Right hindlimb (tissue), 1 donor: ENCODE measurements at places on chromosomes 2 and 18.

- DNase-seq, result no peak
Observed at GRCh38 chr2:146131785-146132184, 1611.9 kb upstream of the ZEB2 start.

DNA sequence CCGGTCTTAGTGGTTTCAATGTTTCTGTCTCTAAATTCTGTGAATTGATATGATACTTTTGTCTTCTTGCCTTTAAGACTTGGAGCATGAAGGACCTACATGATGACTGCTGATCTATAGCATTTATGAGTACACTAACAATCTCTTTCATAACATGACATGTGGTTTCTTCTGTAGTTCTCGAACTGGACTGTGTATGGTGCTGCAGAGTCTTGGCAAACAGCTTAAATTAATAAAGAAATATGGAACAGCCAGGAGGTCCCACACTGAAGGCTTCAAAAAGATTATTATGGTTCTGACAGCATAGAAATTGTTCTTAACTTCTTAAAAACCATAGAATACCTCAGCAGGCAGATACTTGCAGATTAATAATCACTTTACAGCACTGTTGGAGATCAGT lies 145.0 kb downstream of the DCC start:
- no peak for DNase-seq

DNA sequence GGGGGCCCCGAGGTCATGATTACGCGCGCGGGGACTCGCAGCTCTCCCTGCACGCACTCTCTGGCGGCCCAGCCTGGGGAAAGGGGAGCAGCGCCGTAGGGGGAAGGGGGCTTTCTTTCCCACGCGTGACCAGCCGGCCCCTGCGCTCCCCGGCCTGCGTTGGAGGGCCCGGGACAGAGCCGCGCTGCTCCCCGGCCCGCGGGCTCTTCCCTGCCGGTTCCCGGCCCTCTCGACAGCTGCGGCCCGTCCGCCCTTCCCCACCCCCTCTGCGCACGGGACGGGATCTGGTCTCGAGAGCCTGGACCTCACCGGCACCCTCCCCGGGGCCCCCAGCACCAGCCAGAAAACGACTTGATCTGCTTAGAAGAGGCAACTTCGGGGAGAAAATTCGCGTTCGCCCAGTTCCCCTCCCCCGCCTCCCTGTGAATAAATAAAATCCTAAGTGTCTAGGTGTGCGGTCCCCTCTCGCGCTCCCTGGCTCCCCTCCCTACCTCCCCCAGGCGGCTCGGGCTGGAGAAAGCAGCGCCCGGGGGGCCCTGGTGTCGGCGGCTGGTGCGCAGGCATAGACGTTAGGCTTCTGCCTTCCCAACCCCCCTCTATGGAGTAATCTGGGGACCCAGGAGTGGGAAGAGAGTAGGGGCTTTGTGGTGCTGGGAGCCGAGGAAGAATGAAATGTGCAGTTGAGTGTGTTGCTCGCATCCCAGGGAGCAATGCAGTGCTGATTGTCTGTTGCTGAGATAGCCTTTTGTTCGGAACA lies 803 bp upstream of the FIGN start:
- DNase-seq, result peak; percentile 49

GRCh38 chr18:33720133-33720532 lies 142.1 kb downstream of the ASXL3 start:
- DNase-seq, result no peak

GRCh38 chr18:54229421-54230059 lies 5.1 kb upstream of the MBD2 start:
- DNase-seq, result no peak

DNA sequence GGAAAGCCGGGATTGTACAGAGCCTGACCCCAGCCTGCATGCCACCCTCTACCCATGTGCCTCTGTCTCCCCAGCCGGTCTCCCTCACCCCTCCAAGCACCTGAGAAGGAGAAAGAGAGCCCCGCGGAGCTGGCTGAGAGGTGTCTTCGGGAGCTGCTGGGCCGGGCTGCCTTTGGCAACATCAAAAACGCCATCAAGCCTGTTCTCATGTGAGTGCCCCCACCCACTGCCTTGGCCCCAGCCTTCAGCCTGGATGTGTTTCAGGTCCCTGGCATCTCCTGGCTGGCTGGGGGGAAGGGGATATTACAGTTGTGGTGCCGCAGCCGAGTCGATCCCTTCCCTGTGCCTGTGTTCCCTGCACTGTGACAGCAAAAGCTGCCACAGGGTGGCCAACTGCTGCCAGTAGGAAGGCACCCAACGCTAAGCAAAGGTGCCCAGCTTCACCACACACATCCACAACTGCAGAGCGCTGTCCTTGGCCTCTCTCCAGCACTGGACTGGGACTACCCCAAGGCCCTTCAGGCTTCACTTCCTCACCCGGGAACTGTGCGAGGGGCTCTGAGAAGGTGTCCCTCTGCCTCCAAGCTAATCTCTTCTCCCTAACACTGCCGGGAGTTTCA lies 38.4 kb downstream of the POMC start:
- no peak for DNase-seq

DNA sequence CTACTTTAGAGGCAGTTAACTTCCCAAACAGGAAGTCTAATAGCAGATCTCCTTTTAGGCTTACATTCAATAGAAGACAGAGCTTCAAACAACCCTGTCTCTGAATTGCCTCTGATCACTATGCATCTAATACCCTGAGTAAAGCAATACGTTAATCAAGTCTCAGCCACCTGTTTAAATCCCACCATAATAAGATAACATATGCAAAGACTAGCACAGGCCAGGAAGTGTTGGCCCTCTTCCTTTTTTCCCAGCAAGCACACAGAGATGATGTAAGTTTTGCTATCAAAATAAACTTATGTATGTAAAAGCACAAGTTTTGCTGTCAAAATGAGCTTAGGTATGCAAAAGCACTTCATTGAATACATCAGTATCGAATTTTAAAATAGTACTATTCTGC lies 385.5 kb downstream of the RND3 start:
- DNase-seq, result no peak

DNA sequence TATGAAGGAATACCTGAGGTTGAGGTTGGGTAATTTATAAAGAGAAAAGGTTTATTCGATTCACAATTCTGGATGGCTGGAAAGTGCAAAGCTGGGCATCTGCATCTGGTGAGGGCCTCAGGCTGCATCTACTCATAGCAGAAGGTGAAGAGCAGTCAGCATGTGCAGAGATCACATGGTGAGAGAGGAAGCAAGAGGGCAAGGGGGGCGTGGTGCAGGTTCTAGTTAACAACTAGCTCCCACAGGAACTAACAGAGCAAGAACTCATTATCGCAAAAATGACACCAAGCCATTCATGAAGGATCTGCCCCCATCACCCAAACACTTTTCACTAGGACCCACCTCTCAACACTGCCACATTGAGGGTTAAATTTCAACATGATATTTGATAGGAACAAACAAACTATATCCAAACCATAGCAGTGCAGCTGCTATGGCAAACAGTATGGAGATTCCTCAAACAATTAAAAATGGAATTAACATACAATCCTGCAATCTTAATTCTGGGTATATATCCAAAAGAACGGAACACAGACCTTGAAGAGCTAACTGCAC lies 72.8 kb upstream of the LDLRAD4 start:
- DNase-seq, result no peak

- no peak for DNase-seq
Observed at GRCh38 chr2:65456886-65457285, 24.5 kb upstream of the SPRED2 start.

GRCh38 chr2:125867908-125868307 lies 788.0 kb upstream of the GYPC start:
- DNase-seq, result no peak

DNA sequence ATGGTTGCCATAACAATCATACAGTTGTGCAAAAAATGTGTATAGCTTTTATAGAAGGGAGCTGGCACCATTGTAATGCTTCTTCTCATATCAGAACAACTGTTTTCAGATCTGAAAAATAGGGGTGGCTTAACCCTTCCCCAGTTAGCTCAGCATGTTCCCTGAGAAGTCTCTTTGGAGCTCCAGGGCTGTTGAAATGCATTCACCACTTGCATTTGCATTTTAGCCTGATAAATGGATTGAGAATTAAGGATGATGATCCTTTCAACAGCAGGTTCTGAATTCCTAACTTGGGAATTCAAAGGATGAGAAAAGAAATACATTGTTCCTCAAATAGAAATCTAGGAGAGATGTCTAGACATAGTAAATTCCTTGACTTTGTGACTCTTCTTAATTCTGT lies 181.7 kb upstream of the ALPP start:
- no peak for DNase-seq

DNA sequence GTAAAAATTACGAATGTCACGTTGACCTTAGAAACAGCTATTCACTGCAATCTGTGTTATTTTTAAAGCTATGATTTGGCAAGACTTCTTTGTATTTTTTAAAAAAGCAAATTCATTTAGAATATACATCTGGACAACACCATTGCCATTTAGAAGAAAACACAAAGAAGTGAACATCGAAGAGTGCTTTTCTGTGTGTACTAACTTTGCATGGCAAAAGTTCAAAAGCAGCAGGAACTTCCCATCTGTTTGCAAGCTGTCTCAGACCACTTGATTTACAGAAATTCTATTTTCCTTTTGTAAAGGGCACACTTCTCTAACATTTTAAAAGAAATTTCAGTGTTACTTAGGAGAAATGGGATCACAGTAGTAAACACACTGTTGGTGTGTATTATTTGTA lies 145.9 kb downstream of the CALCRL start:
- no peak for DNase-seq

- DNase-seq, result no peak
Observed at GRCh38 chr2:85766229-85766628, 12.4 kb downstream of the ATOH8 start.

DNA sequence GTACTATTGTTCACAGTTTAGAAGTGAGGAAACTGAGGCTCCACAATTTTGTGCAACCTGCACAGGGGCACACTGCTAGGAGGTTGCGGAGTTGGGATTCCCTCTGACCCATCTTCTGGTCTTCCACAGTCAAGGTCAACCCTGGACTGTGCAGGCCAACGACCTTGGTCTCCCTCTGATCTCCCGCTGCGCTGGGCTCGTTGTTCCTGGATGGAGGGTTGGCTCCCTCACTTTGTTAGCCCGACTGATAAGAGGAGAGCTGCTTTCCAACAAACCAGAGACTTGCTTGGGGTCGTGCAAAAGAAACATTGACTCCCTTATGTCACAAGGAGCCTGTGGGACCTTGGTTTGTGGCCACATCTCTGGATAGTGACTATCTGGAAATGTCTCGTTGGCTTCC lies 187.6 kb downstream of the MYCN start:
- no peak for DNase-seq

GRCh38 chr2:82120115-82120514 lies 1815.6 kb upstream of the LRRTM1 start:
- no peak for DNase-seq

DNA sequence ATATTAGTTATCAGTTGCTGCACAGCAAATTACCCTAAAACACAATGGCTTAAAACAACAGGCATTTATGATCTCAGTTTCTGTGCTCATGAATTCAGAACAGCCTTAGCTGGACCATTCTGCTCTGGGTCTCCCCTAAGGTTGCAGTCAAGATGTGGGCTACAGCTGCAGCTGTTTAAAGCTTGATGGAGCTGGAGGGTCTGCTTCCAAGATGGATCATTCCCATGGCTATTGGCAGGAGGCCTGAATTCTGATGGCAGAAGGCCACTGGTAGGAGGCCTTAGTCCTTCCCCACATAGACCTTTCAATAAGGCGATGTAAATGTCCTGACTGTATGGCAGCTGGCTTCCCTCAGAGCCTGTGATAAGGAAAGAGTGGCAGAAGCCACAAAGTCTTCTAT lies 118.6 kb upstream of the SERPINE2 start:
- peak; percentile 87 for DNase-seq

DNA sequence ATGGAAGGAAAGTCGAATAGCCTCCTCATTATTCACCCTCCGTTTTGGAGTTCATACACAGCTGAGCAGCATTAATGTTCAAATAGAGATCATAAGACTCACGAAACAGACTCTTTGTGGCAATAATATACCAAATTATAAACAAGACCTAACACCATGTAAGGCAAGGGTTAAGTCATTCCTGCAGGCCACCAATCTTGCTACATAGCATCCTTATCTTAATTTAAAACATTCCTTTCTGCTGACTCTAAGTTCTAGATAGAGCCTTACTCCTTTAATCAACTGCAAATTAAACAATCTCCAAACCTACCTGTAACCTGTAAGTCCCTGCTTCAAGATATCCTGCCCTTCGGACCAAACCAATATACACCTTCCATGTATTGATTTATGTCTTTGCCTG lies 178.0 kb downstream of the PDE11A start:
- no peak for DNase-seq

GRCh38 chr2:68720665-68721064 lies 13.9 kb upstream of the ARHGAP25 start:
- no peak for DNase-seq

- no peak for DNase-seq
Observed at GRCh38 chr18:42719221-42719620, 396.3 kb downstream of the RIT2 start.

DNA sequence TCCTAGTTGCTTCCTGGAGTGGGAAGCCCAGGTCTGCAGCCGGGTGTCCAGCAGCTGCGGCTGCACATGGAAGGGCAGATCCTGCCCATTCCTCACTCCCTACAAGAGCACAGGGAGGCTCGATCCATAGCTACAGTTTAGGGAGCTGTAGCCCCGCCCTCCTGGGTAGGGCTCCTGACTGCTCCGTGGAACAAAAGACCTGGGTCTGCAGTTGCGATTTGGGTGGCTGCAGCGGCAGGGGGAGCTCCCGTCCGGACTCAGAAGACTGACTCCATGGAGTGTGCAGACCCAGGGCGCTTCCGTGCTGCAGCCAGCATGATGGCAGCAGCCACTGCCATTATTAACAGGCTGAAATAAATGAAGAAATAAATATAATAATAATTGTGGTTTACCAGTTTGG lies 157.3 kb downstream of the CTNNA2 start:
- no peak for DNase-seq

DNA sequence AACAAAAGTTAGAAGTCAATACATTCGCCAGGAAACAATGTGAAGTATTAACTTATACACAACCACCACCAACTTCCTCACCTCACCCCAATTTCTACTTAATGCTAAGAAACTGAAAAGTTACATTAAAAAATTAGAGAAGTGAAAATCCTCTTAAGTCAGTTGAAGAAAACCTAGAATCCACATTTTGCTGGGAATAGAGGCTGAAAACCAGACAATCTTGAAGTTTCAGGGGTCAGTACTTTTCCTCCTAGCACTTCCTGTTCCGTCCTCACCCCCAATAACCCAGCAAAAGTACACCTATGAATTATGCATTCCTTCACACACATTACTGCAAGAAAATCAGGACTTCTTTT lies 6.3 kb downstream of the YES1 start:
- no peak for DNase-seq

DNA sequence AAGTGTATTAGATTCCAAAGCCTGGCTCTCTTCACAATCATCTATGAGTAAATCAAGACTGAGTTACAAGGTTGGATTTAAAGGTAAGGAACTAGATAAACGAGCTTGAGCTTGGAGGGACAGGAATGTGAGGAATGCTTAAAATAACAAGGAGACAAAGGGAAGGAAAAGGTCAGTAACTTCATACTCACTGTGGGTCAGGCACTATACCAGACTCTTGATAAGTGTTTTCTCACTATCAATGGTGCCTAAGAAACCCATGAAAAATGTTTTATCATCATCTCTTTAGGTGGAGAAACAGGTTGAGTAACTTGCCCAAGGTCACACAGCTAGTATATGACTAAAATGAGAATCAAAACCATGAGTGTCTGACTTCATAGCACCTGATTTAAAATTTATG lies 212.1 kb downstream of the CDH2 start:
- no peak for DNase-seq
